ENCODE measurements at places on chromosomes 13 and 19.

- no peak for DNase-seq
These were observed 6.2 kb downstream of the GAS6 start for GRCh38 chr13:113857531-113858195.

- no peak for DNase-seq
These were observed 415.2 kb downstream of the KCTD12 start for GRCh38 chr13:76470991-76471390.

GRCh38 chr19:54282686-54283470 is 2.0 kb upstream of the LILRB2 start:
- no peak for DNase-seq

GRCh38 chr13:51793570-51794271 is 10.2 kb downstream of the DHRS12 start:
- DNase-seq: no peak

- no peak for DNase-seq
These were observed at the start of gene LEUTX for GRCh38 chr19:39778763-39779162. TSS of gene LEUTX (plus strand) at chr19:39778854. CDS start at chr19:39778921, 67 bp downstream.

GRCh38 chr19:30830875-30831274 is 458.7 kb downstream of the ZNF536 start:
- no peak for DNase-seq

- DNase-seq: no peak
These were observed 293.3 kb upstream of the MAB21L1 start for GRCh38 chr13:35769812-35770211.

- no peak for DNase-seq
These were observed 3.5 kb upstream of the C19orf25 start for GRCh38 chr19:1482361-1483130.

- no peak for DNase-seq
These were observed 343.5 kb downstream of the TEX29 start for GRCh38 chr13:111663953-111664421.

DNA sequence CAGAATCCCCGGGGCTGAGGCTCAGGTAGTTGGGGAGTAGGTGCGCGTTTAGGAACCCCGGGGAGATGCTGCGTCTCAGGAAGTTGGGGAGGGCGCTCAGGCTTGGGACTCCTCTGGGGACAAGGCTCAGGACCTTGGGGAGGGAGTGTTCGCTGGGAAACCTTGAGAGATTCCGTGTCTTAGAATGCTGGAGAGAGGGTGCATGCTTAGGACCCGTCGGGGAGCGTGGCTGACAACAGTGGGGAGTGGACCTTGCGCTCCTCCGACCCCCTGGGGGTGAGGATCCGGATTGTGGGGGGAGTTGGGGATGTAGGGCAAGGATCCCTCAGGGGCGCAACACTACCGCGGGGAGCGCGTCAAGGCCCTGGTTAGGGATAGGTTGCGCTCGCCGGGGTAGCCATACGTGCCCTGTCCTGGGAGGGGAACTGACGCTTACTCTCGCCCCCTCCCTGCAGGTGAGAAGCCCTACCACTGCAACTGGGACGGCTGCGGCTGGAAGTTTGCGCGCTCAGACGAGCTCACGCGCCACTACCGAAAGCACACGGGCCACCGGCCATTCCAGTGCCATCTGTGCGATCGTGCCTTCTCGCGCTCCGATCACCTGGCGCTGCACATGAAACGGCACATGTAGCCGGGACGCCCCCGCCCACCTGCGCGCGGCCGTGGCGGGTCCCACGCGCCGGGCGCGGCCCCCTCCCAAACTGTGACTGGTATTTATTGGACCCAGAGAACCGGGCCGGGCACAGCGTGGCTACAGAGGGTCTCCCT is 2.0 kb downstream of the KLF2 start:
- DNase-seq: no peak

DNA sequence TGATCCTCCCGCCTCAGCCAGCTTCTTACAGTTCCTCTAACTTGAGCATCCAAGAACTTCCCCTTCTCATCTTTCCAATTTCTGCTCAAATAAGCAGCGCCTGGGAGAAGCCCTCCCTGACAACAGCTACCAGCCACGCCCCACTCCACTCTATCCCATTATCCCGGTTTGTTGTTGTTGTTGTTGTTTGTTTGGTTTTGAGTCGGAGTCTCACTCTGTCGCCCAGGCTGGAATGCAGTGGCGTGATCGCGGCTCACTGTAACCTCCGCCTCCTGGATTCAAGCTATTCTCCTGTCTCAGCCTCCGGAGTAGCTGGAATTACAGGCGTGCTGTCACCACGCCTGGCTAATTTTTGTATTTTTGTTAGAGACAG is 822 bp upstream of the PTPRS start:
- DNase-seq: no peak

DNA sequence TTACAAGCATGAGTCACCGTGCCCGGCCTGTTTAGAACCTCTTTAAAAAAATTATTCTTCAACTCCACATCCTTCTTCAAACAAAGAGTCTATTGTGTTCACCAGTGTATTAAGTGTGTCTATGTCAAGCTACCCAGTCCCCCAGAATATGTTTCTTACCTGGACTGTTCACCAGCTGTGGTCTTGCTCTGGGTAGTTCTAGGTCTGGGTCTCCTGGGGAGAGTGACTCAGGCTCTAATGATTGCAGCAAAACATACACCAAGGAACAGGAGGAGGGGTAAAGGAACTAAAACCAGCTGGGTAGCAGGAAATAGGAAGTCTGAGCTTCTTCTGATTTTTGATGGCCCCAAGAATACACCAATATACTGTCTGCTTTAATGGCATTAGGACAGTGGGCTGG is at the start of gene FPR1:
TSS of gene FPR1 (minus strand) at position 224 of the 400 bp plus-strand sequence. CDS start 4,884 bp downstream, outside the sequence.
- no peak for DNase-seq

- no peak for DNase-seq
These were observed 610.0 kb downstream of the EFNB2 start for GRCh38 chr13:105925496-105925895.

GRCh38 chr19:46180701-46181387 is 32.8 kb downstream of the IGFL2 start:
- no peak for DNase-seq

DNA sequence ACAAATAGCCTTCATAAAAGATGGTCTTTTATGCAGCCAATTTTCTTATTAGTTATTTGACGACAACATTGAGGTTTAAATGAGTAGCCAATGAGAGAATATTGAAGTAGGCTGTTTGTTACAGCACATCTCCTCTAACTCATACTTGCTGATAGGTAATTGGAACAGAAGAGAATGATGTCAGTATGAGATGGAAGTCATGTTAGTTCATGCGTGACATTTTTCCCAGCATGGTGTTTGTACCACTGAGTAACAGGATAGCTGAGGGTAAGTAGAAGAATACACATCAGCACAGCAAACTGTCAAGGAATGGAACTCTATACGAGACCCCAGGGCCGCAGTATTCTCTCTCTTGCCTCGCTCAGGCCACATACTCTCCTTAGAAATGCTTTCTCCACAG is 37.2 kb downstream of the COL4A2 start:
- no peak for DNase-seq

DNA sequence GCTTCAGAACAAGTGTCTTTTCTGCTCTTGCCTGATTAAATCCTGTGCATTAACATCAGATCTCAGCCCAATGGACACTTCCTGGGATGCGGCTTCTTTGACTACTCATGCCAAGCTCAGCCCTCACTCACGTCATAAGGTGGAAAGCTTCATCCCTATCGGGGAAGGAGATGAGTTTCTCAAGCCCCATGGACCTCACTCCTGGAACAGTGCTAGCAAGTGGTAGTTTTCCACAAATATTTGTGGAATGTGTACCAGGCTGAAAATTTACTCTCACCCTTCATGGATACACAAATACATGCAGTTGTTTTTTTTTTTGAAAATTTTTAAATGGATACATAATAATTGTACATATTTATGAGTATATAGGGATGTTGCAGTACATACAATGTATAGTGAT is 34.6 kb upstream of the FARP1 start:
- DNase-seq: no peak

DNA sequence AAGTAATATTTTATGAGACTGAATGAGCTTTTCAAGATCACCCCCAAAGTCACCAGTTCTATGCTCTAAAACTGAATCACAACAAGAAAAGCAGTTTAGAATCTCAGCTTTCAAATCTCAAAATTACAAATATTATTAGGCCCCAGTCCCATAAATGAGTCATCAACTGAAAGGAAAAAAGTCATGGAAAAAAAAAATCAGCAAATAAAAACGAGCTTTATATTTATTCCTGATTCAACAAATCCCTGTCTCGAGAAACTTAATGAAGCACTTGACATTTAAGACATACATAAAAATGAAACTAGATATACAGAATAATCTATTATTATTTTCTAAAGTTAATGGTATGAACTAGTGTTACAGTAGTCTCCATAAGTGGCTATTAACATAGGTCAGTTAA is 203.0 kb downstream of the DIAPH3 start:
- DNase-seq: no peak

DNA sequence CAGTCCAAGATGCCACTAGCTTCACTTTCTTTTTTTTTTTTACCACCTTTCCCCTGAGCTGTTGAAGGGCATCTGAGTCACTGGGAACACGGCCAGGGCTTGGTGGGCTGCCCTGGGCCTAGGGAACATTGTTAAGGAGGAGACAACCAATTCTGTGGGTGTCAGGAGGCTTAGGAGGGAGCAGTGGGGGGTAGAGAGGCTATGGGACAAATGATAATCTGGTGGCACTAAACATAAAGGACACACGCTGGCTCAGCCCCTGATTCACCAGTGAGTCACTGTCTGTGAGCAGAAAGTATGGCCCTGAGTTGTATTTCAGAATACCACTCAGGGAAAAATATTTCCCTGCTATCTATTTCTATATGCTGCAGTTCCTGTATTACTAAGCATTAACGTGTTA is 207.8 kb downstream of the DCLK1 start:
- no peak for DNase-seq

- no peak for DNase-seq
These were observed 2.0 kb upstream of the IL17D start for GRCh38 chr13:20701461-20701860.

DNA sequence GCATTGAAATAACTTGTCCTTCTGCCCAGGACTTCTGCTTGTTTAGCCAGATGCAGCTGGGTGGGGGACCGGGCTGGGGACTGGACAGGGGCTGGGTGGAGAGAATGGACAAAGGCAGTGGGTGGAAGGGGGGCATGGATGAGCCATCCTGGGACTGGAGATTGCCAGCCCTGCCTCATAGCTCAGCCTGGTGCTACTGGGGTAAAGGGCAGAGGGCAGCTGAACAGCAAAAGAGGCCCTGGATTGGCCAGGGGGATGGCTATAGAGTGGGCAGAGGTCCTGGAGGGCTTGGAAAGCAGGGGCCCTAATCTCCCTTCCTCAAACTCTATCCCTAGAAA is 17.7 kb upstream of the PLAUR start:
- DNase-seq: peak; percentile 20

DNA sequence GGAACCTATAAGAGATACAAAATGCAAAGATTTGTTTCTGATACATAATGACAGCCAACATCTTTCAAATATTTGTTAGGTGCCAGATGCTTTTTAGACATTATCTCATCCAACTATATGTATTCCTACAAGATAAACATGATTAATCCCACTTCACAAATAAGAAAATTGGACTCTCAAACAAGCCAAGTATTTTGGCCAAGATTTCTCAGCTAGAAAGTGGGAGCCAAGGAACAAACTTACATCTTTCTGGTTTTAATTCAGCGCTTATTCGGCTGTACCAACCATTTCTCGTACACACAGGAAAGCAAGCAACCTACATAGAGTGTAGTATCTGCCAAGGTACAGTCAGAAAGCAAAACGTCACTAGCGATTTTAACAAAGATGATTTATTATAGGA is 85.7 kb upstream of the SERP2 start:
- DNase-seq: no peak

GRCh38 chr13:36131222-36131930 is at the start of gene DCLK1:
TSS of gene DCLK1 (minus strand) at chr13:36131382.
- peak; percentile 39 for DNase-seq

- no peak for DNase-seq
These were observed 1.1 kb downstream of the LSM14A start for GRCh38 chr19:34173193-34173956.

GRCh38 chr13:98142380-98143156 is at the start of gene FARP1:
TSS of gene FARP1 (plus strand) at chr13:98143094. CDS start at chr13:98213243, 70,149 bp downstream.
- DNase-seq: peak; percentile 36

GRCh38 chr19:41999071-41999877 is 5.2 kb upstream of the ATP1A3 start:
- DNase-seq: no peak

GRCh38 chr13:31101472-31102170 is 60.1 kb downstream of the HSPH1 start:
- no peak for DNase-seq

DNA sequence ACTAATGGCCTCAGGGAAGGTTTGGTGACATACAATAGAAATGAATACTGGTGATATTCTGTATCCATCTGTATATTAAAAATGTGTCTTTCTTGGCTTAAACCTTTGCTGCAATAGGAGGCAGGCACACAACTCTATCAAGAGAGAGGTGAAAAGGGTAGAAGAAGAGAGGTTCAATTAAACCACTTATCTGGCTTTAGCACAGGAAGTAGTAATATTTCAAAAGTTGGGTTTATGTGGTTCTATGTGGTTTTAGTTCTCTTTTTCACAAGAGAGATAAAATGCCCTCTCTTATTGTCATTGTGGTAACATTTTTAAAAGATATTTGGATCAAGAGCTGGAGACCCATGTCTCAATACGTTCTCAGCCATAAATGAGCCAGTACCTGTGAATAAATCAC is 146.2 kb upstream of the FNDC3A start:
- no peak for DNase-seq

DNA sequence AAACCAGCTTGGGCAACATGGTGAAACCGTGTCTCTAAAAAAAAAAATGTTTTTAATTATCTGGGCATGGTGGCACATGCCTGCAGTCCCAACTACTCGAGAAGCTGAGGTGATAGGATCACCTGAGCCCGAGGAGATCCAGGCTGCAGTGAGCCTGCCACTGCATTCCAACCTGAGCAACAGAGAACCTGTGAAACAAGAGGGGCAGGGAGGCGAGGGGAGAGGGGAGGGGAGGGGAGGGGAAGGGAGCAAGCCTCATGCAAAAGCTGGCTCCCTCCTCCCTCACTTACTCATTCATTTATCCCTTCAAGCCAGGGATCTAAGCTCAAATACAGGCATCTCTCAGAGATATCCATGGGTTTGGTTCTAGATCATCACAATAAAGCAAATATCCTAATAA is 8.9 kb downstream of the ATP7B start:
- no peak for DNase-seq

DNA sequence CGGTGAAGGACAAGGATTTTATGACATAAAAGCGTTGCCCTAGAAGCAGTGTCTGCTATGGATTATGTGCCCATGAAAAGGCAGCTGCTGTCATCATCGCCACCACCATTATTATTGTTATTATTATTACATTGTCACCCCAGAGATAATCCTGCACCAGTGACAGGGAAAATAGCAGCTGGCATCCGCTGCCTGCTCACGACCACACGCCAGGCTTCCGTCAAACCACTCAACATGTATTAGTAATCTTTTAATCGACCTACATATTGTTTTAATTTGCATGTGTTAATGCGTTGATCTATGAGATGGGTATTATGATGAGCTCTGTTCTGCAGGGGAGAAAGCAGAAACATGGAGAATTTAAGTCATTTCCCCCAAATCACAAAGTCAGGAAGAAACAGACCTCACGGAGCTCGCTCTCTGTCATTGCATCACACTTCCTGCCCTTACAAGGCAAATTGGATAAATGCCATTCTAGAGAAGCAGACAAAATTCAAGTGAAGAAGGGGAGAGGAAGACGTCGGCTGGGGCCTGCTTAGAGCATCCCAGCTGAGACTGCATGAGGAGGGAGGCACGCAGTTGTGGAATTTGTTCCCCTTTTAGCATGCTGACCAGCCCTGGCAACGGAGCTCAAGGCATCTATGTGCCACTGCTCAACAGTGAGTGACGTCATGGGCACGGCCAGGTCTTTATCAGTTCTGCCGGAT is at the start of gene FFAR3:
TSS of gene FFAR3 (plus strand) at position 594 of the 707 bp plus-strand sequence. CDS start 431 bp downstream, outside the sequence.
- no peak for DNase-seq
